AG08396 (cell line): ENCODE measurements at places on chromosomes 7 and 10.
A peak's percentile ranks its signal among the peaks of the same experiment; 100 is the strongest.

GRCh38 chr10:70135684-70136083 lies 3.1 kb upstream of the AIFM2 start:
- no peak for DNase-seq

DNA sequence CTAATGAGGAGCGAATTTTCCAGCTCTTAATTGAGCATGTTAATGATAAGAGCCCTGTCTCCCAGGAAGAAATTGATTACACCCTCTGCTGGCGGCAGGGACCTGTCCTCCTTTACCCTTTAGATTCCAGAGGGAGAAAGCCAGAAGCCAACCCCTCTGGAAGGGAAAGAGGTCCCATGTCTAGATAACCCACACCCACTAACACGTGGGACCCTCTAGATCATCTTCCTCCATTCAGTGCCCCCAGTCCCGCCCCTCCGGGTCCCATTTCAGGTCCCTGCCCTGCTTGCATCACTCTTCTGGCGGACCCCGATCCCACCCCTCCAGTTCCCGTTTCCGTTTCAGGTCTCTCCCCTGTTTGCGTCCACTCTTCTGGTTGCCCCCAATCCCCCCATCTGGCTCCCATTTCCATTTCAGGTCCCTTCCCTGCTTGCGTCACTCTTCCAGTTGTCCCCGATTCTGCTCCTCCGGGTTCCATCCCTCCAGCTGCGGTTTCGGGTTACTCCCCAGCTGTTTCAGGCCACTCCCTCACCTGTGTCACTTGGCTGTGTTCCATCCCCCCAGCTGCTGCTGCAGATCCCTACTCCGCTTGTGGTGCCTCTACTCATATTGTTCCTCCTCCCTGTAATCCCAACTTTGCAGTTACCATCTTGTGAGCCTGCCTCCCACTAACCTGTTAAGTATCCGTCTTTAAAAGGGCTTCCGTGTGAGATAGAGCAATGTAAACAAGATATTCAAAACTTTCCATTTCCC lies 202.4 kb downstream of the SH2D4B start:
- no peak for DNase-seq

DNA sequence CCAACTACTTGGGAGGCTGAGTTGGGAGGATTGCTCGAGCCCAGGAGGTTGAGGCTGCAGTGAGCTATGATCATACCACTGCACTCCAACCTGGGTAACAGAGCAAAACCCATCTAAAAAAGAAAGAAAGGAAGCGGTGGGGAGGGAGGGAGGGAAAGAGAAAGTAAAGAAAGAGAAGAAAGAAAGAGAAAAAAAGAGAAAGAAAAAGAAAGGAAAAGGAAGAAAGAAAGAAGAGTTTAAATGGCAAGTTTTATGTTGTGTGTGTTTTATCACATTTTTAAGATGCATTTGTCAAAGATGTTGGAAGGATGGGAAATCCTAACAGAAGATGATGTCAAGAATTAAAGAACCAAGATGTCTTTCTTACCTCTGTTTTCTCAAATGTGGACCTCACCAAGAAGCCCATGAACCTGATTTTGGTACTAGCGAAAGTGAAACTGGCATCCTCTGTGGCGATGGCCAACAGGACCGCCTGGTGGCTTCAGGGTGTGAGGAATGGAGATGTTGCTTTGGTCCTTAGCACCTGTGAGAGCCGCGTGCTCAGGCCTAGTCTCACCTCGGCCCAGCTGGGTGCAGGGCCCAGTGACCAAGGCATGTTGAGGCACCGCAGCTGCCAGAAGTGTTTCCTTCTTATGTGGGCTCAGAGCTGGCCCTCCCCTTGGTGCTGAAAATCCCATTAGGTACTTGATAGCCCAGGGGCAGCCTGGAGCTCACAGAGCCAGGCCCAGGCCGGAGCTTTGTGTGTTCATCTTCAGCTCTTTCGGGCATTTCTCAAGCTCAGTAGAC lies 9.8 kb downstream of the UCMA start:
- DNase-seq, result peak; percentile 25

- peak; percentile 36 for DNase-seq
These were observed 663 bp downstream of the HERPUD2 start for GRCh38 chr7:35694161-35694783.

- DNase-seq, result peak; percentile 86
These were observed 167.0 kb upstream of the PPP1R3A start for GRCh38 chr7:114085592-114086501.

DNA sequence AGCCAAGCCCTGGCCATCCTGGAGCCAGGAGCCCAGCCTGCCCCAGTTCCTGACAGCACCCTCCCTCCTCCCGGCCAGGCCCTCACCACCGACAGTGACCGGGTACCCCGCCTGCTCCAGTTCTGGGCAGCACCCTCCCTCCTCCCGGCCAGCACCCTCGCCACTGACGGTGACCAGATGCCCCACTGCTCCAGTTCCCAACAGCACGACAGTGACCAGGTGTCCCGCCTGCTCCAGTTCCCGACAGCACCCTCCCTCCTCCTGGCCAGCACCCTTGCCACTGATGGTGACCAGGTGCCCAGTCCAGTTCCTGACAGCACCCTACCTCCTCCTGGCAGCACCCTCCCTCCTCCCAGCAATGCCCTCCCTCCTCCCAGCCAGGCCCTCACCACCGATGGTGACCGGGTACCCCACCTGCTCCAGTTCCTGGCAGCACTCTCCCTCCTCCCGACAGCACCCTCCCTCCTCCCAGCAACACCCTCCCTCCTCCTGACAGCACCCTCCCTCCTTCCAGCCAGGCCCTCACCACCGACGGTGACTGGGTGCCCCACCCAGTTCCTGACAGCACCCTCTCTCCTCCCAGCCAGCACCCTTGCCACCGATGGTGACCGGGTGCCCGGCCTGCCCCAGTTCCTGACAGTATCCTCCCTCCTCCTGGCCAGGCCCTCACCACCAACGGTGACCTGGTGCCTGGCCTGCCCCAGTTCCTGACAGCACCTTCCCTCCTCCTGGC lies 40.3 kb downstream of the VIPR2 start:
- DNase-seq, result no peak

GRCh38 chr7:22002726-22003125 lies 57.0 kb upstream of the CDCA7L start:
- DNase-seq, result no peak

GRCh38 chr7:131011976-131012375 lies 278.0 kb upstream of the KLF14 start:
- peak; percentile 69 for DNase-seq

DNA sequence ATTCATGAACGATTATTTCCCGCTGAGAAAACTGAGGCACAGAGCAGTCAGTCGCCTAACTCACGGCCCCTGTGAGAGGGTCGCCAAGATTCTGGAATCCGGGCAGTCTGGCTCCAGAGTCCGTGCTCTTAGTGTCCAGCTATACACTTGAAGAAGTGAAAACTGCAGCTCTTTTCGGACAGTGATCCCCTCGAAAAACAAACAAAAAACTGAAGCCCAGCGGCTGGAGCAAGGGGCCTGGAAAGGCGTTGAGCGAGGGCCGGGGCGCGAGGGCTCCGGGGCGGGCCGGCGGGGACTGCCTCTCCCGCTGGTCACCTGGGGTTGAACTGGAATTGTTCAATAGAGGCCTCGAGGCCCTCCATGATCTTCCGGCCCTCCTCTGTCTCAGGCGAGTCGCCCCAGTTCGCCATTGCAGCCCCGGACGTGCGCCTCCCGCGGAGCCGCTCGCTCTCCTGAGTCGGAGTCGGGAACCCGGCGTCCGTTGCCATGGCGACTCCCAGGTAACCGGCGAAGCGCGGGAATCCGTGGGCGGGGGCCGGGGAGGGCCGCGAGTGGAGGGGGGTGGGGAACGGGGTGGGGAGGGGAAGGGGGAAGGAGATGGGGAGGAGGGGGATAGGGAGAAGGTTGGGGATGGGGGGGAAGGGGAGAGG lies 881 bp downstream of the C10orf67 start:
- no peak for DNase-seq

DNA sequence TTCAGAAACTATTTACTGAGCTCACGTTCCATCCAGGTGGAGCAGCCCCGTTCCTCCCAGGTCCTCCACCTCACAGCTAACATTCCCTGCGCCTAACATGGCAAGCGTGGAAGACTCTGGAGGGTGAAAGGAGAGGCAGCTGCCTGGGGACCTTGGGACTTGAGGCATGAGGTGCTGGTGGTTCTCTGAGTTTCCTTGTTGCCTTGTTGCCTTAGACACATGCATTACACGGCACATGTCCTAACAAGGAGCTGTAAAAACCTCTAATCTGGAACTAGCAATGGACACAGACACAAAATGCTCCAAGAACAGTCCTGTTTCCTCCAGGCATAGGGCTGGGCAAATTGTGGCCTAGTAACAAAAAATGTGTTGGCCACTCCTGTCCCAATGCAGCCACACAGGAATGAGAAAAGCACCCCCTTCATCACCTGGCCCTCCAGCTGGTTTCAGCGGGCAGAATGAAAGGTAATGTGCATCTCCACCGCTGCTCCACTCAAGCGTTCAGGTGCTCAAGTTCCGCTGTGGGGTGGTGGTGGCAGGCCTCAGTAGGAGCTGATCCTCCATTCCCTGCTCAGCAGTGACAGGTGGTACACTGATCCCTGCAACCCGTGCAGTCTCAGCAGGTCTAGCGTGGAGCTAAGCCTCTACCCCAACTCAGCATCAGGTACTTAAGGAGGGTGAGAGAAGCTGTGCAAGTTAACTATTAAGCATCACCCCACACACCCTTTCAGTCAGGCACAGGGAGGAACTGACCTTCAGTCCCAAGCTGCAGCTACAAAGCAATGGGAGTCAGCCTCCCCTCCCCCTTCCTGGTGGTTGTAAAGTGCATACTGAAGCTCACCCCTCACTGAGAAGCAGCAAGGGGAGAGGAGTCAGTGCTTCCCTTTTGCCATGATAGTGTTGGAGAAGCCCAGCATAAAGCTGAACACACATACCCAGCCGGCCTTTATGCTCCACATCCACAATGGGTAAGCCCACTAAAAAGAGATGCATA lies 382.8 kb downstream of the SDK1 start:
- DNase-seq, result no peak

- no peak for DNase-seq
These were observed 79.6 kb downstream of the LARP4B start for GRCh38 chr10:851901-852300.

DNA sequence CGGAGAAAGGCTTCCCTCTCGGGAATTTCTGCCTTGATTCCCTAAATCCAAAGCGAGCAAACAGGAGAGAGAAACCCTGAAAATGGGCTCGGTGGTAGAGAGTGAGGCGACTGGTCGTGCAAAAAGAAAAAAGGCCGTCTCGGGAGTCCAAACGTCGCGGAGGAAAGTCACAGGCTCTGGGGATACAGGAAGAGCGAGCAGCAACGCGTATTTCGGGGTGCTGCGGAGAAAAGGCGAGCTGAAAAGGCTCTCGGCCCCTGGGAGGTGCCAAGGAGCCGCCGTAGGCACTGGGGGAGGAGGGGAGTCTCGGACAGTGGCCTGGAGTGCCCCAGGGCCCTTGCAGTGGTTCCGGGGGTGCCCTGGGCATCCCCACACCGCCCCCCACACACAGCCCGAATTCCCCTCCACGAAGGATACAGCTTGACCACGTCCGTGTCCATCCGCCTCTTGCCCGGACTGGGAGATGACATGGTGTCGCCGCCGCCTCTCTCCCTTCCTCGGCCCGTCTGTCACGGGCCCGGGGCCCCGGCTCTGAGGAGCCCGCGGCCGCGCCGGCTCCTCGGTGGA lies 591 bp downstream of the UBE2H start:
- DNase-seq, result peak; percentile 43

DNA sequence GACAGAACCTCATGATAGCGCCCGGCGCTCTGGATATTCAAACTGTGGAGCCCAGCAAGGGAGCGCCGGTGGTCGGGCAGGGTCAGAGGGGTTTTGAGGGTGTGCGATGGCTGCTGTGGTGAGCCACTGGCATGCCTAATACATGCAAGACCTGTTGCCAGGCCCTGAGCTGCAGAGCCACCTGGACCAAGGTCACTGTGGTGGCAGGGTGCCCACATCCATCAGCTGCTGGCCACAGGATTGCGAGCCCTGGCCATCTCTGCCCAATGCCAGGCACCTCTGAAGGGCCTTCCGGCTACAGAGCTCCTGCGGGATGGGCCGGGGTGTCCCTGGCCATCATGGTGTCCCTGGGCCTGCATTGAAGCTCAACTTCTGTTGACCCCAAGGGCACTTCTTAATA lies 123.0 kb upstream of the TNRC18 start:
- DNase-seq, result no peak

DNA sequence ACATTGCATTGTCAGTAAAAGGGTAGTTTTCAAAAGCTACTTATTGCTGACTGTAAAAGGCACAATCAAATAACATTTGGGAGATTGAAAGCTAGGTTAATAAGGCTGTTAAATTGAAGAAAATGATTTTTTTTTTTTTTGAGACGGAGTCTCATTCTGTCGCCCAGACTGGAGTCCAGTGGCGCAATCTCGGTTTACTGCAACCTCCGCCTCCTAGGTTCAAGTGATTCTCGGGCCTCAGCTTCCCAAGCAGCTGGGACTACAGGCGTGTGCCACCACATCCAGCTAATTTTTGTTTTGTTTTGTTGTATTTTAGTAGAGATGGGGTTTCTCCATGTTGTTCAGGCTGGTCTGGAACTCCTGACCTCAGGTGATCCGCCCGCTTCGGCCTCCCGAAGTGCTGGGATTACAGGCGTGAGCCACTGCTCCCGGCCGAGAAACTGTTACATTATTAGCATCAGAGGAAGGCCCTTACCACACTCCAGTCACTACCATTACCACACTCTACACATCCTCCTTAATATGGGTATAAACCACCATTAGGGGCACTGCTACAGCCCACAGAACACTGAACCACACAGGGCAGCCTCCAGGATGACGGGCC lies 1.0 kb downstream of the CYP51A1 start:
- no peak for DNase-seq

DNA sequence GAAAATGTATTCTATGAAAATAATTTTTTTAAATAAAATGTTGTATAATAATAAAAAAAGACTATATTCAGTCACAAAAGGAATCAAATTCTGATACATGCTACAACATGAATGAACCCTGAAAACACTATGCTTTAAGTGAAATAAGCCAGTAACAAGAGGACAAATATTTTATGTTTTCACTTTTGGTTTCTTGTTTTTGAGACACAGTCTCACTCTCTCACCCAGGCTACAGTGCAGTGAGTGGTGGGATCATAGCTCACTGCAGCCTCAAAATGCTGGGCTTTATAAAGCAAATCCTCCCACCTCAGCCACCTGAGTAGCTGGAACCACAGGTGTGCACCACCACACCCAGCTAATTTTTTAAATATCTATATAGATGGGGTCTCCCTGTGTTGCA lies 64.2 kb downstream of the CNOT4 start:
- DNase-seq, result no peak

DNA sequence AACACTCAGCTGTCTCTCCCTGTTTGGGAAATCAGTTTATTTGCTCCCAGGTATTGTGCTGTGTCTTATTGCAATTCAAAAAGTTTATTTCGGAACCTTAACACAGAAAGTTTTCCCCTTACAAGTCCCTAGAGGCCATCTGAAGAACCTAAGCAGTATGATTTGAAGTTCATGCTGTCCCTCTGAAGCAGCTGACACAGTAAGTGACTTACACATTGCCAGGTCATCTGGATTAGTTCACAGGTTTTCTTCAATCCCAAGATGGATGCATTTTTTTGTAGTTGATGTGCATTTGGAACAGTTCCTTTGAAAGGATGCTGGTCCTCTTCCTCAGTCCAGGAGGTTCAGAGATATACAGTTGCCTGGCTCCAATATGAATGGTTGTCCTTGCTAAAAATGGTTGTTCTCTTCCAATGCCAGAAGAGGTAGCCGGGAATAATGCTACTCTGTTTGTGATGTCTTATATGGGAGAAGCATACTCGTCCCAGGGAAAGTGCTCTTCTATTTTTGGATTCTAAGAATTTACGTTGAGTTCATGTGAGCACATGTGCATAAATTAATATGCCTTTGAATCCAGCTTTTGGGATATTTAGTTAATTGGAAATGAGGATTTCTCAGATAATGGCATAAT lies 183.5 kb upstream of the PHYHIPL start:
- no peak for DNase-seq

GRCh38 chr7:99194301-99194700 lies 13.6 kb downstream of the KPNA7 start:
- no peak for DNase-seq

- DNase-seq, result no peak
These were observed 38.8 kb downstream of the FGFR2 start for GRCh38 chr10:121559326-121560026.
